A549 treated with dexamethasone at 1 μM for 4 hours (cell line): ENCODE measurements at places on chromosomes 7 and 10. TPM values are rescaled to one million over a fixed set of nuclear protein-coding genes. Genes with fewer than 3 reads are reported as not detected.

The GJC3 gene
- total RNA-seq: 0.08 to 0.15 TPM (median 0.09 TPM) in 3 of 5 replicates, not detected in the others

The HOXA13 gene
- 2.0 to 3.1 TPM (median 2.6 TPM) in 5 replicates for total RNA-seq

The OIT3 gene
- total RNA-seq: 0.04 TPM in 1 of 5 replicates, not detected in the others

The CYP3A7 gene
- not detected in 5 replicates for total RNA-seq

The TSPAN33 gene
- 4.6 to 6.9 TPM (median 6.2 TPM) in 5 replicates for total RNA-seq

The EGR2 gene
- total RNA-seq: 0.21 to 0.50 TPM (median 0.38 TPM) in 5 replicates

The ZNF239 gene
- total RNA-seq: 2.0 to 2.4 TPM (median 2.1 TPM) in 5 replicates

The STEAP4 gene
- total RNA-seq: 0.02 to 0.06 TPM (median 0.05 TPM) in 4 of 5 replicates, not detected in the other

The SLC39A12 gene
- total RNA-seq: not detected in 5 replicates

The PARP12 gene
- 17.7 to 20.9 TPM (median 18.2 TPM) in 5 replicates for total RNA-seq

The PRF1 gene
- total RNA-seq: 0.02 to 0.16 TPM (median 0.05 TPM) in 3 of 5 replicates, not detected in the others

The LOXL4 gene
- 1.4 to 1.9 TPM (median 1.4 TPM) in 5 replicates for total RNA-seq

The CALML5 gene
- not detected in 5 replicates for total RNA-seq

The DNAJC1 gene
- 21.5 to 29.2 TPM (median 27.5 TPM) in 5 replicates for total RNA-seq

The RET gene
- total RNA-seq: 0.50 to 0.98 TPM (median 0.58 TPM) in 5 replicates

The SPDYE9 gene
- not detected in 5 replicates for total RNA-seq

The ARHGAP22 gene
- total RNA-seq: 3.1 to 4.3 TPM (median 3.5 TPM) in 5 replicates

The CALHM2 gene
- total RNA-seq: 3.6 to 5.7 TPM (median 4.9 TPM) in 5 replicates

The C7orf33 gene
- not detected in 5 replicates for total RNA-seq

The SH2D4B gene
- total RNA-seq: 0.05 to 0.19 TPM (median 0.07 TPM) in 5 replicates
